ENCODE measurements at places on chromosomes 4 and X. TPM values are rescaled to one million over a fixed set of nuclear protein-coding genes. Genes with fewer than 3 reads are reported as not detected.

GPR78 gene
- 1.2 TPM for total RNA-seq

C4orf17 gene
- total RNA-seq, result not detected

NWD2 gene
- not detected for total RNA-seq

ADGRG2 gene
- total RNA-seq, result 0.15 TPM

NPY1R gene
- 0.22 TPM for total RNA-seq

STATH gene
- total RNA-seq, result not detected

RHOH gene
- total RNA-seq, result not detected

TMEM144 gene
- 2.6 TPM for total RNA-seq

ACOT9 gene
- 69.3 TPM for total RNA-seq

SHROOM2 gene
- total RNA-seq, result 4.0 TPM

CA5B gene
- 4.5 TPM for total RNA-seq

AKAP14 gene
- not detected for total RNA-seq

NUDT11 gene
- total RNA-seq, result 8.9 TPM

KLHL4 gene
- 2.0 TPM for total RNA-seq

PASD1 gene
- total RNA-seq, result not detected

EFNB1 gene
- 32.9 TPM for total RNA-seq

PACRGL gene
- 20.0 TPM for total RNA-seq

BCLAF3 gene
- total RNA-seq, result 9.4 TPM

VEGFD gene
- 0.20 TPM for total RNA-seq

HNRNPH2 gene
- 64.2 TPM for total RNA-seq

ART3 gene
- not detected for total RNA-seq

TENM3 gene
- 87.6 TPM for total RNA-seq

F11 gene
- not detected for total RNA-seq

SEPTIN11 gene
- 720 TPM for total RNA-seq

PPP2R2C gene
- 0.94 TPM for total RNA-seq

SEC24D gene
- 204 TPM for total RNA-seq

C1QTNF7 gene
- total RNA-seq, result 0.53 TPM

NXF3 gene
- total RNA-seq, result not detected

CCSER1 gene
- total RNA-seq, result not detected
